ENCODE measurements at places on chromosomes 1 and 21. TPM values are rescaled to one million over a fixed set of nuclear protein-coding genes. Genes with fewer than 3 reads are reported as not detected.
A peak's percentile ranks its signal among the peaks of the same experiment; 100 is the strongest.

PROK1 gene
- polyA plus RNA-seq, result not detected

DCST2 gene
- polyA plus RNA-seq, result 0.29 TPM

H6PD gene
- 24.5 TPM for polyA plus RNA-seq

OR14K1 gene
- not detected for polyA plus RNA-seq

SPTA1 gene
- polyA plus RNA-seq, result 0.11 TPM

HSD3B2 gene
- polyA plus RNA-seq, result not detected

FCGR2B gene
- not detected for polyA plus RNA-seq

OR2W3 gene
- not detected for polyA plus RNA-seq

RUNX1 gene
- 5.1 TPM for polyA plus RNA-seq

- H3K4me1 ChIP-seq, result no peaks in the 10 kb centered on the region
- H3K4me3 ChIP-seq, result no peak overlapping the region
- no peaks in the 10 kb centered on the region for H3K27me3 ChIP-seq
- no peak for DNase-seq
- no peak overlapping the region for H3K27ac ChIP-seq
Measured at GRCh38 chr1:3821447-3821846, 25.1 kb upstream of the LRRC47 start.

DNA sequence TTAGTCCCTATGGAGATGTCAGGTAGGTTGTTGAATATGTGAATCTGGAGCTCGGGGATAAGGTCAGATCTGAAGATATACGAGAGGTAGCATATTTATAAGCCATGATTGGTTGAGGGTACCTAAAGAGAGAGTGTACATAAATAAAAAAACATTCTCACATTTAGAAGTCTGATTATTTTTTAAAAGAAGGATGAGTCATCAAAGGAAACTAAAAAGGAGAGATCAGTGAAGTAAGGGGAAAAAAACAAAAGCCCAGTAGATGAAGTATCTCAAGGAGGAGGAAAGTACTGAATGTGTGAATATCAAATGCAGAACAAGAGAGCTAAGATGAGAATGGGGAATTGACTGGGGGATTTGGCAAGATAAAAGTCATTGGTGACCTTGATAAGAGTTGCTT, 15.7 kb upstream of the ANGPTL1 start:
- H3K4me3 ChIP-seq, result no peak overlapping the region
- no peaks in the 10 kb centered on the region for H3K4me1 ChIP-seq
- H3K27ac ChIP-seq, result no peak overlapping the region
- no peaks in the 10 kb centered on the region for H3K27me3 ChIP-seq
- no peaks in the 10 kb centered on the region for H3K36me3 ChIP-seq

- no peak overlapping the region for H3K27ac ChIP-seq
- H3K36me3 ChIP-seq, result no peaks in the 10 kb centered on the region
- no peak for DNase-seq
- no peaks in the 10 kb centered on the region for H3K4me1 ChIP-seq
Measured at GRCh38 chr1:53087332-53088285, 25.6 kb downstream of the PODN start.

DNA sequence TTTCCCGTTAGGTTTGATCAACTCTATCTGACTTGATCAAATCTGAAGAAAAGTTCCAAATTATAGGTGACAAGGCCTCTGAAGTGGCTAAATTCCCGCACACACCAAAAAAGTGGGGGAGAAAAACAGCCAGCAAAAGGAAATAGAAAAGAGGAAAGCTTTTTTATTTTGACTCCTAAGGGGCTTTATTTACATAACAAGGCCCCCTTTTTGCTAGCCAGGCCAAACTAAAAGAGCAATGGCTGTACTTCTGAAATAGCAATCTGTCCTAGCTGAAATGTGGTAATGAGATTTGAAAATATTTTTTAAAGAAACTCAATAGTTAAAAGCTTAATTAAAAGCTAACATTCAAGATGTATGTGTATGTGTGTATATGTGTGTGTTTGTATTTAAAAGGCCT, 311.5 kb upstream of the POGK start:
- H3K4me3 ChIP-seq, result no peak overlapping the region
- H3K36me3 ChIP-seq, result no peaks in the 10 kb centered on the region
- no peak for DNase-seq
- no peaks in the 10 kb centered on the region for H3K27me3 ChIP-seq
- H3K27ac ChIP-seq, result no peak overlapping the region

- peaks cover 3% of the 10 kb centered on the region for H3K4me1 ChIP-seq
- no peaks in the 10 kb centered on the region for H3K36me3 ChIP-seq
- H3K27me3 ChIP-seq, result peaks cover 2% of the 10 kb centered on the region
- no peak overlapping the region for H3K4me3 ChIP-seq
Measured at GRCh38 chr1:43270421-43271095, 775 bp downstream of the TMEM125 start.

GRCh38 chr1:219062161-219062560, 111.5 kb upstream of the LYPLAL1 start:
- H3K27ac ChIP-seq, result no peak overlapping the region
- no peak for DNase-seq
- H3K27me3 ChIP-seq, result no peaks in the 10 kb centered on the region
- no peak overlapping the region for H3K4me3 ChIP-seq
- H3K4me1 ChIP-seq, result no peaks in the 10 kb centered on the region

DNA sequence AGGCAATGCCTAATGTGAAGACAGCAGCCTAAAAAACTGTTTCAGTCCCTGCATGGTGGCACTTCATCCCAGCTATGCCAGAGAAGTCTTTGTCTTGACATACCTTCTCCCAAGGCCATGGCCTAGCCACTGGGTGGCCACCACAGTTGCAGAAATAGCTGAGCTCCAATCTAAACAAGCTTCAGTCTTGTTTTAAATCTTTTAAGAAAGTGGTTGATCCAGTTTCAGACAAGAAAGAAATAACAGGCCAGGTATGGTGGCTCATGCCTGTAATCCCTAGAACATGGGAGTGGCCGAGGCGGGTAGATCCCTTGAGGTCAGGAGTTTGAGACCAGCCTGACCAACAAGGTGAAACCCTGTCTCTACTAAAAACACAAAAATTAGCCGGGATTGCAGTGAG, 600.0 kb upstream of the PLXNA2 start:
- H3K27me3 ChIP-seq, result no peaks in the 10 kb centered on the region
- no peaks in the 10 kb centered on the region for H3K4me1 ChIP-seq
- no peak overlapping the region for H3K27ac ChIP-seq
- no peak for DNase-seq
- no peak overlapping the region for H3K4me3 ChIP-seq

DNA sequence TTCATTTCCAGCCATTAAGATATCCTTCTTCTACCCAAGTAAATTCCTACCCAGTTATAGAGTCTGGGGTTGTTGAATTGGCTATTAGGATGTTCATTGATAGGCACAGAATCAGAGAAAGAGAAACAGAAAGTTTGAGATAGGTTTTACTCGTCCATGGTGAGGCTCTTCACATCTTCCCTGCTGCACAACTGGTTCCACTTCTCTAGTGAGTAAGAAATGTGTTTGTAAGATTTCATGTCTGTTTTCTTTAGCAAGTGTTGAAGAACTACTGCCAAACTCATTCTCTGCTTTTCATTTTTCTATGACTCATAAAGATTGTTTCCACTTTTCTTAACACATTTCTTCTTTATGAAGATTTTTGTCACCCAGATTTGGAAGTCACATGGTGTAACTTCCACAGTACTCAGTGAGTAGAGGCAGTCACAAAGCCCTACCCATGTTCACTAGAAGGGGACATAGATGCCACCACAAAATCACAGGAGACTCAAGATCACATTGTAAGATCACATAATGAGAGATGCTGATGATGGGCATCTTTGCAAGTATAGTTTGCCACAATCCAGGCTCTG, 152.3 kb downstream of the SNX7 start:
- no peaks in the 10 kb centered on the region for H3K36me3 ChIP-seq
- H3K4me3 ChIP-seq, result no peak overlapping the region
- H3K27ac ChIP-seq, result no peak overlapping the region
- no peak for DNase-seq

- H3K27me3 ChIP-seq, result no peaks in the 10 kb centered on the region
- no peak overlapping the region for H3K27ac ChIP-seq
- DNase-seq, result no peak
- H3K4me3 ChIP-seq, result no peak overlapping the region
Measured at GRCh38 chr1:110356379-110356778, 17.2 kb downstream of the RBM15 start.

- peaks cover 2% of the 10 kb centered on the region for H3K27me3 ChIP-seq
- peaks cover 15% of the 10 kb centered on the region for H3K4me1 ChIP-seq
- H3K27ac ChIP-seq, result peak overlapping the region; percentile 16
- DNase-seq, result peak; percentile 95
- H3K4me3 ChIP-seq, result no peak overlapping the region
Measured at GRCh38 chr1:111592389-111593361, 26.9 kb upstream of the RAP1A start.

DNA sequence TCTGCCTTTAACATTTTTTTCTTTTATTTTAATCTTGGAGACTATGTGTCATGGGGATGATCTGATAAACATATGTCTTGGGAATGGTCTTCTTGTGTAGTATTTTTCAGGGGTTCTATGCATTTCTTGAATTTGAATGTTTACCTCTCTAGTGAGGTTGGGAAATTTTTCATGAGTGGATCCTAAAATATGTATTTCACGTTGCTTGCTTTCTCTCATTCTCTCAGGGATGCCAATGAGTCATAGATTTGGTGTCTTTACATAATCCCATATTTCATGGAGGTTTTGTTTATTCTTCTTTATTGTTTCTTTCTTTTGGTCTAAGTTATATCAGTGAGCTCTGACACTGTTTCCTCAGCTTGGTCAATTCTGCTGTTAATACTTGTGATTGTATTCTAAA, 1237.2 kb downstream of the PLA2G4A start:
- no peaks in the 10 kb centered on the region for H3K36me3 ChIP-seq
- no peak for DNase-seq
- no peaks in the 10 kb centered on the region for H3K4me1 ChIP-seq
- H3K27me3 ChIP-seq, result no peaks in the 10 kb centered on the region
- no peak overlapping the region for H3K4me3 ChIP-seq

DNA sequence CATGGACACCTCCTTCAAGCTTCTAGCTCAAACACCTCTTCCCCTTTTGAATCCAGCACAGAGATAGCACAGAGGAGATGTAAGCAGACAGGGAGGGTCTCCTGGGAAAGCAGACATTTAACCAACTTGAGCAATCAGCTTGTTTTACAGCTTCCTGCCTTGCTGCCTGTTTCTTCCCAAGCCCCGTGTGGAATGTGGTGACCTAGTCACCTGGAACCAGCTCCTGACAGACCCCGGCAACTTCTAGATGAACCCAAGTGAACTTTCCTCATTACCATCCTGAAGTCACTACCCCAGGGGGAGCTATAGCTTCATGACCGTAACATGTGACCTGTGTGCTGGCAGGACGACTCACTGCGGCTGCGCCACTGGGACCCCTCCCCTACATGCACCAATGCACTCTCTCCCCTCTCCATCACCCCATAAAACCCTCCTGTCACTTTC, 24.1 kb upstream of the TTF2 start:
- H3K4me3 ChIP-seq, result no peak overlapping the region
- H3K27me3 ChIP-seq, result peaks cover 2% of the 10 kb centered on the region
- H3K27ac ChIP-seq, result no peak overlapping the region
- no peak for DNase-seq
- no peaks in the 10 kb centered on the region for H3K36me3 ChIP-seq
- peaks cover 4% of the 10 kb centered on the region for H3K4me1 ChIP-seq

DNA sequence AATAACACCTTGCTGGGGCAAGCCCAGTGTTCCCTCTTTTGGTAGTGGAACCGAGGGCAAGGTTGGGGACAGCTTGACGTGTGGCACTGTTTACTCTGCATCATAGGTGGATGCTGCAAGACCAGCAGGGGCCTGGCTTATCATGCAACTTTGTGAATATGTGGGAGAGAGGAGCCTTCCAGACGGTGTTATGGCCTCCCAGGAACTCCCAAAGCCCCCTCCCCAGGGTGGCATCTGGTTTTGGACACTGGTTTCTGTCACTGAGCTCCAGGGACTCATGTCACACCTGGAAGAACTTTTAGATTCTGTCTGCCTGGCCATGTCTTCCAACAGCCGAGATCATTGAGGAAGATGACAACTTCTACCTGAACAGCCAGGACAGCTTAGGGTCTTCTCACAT, 1.4 kb upstream of the TLR5 start:
- no peak for DNase-seq
- H3K4me1 ChIP-seq, result peaks cover 4% of the 10 kb centered on the region
- H3K4me3 ChIP-seq, result no peak overlapping the region
- H3K36me3 ChIP-seq, result no peaks in the 10 kb centered on the region
- H3K27me3 ChIP-seq, result peaks cover 3% of the 10 kb centered on the region

DNA sequence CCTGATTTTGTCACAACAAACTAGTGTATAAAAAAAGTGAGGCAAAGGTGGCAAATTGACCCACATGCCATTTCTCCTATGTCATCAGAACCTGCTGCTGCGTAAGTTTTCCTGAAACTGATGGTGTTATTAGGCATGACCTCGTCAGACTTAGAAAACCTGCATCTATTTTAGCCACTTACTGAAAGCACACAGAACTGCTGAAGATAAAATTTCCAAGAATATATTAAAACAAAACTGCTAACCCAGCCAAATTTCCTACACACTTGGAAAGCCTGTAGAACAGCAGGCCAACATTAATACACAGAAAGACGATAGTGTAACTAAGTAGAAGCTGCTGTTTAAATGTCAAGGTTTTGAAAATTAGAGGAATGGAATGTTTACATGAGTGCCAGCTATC, 674.5 kb upstream of the CXADR start:
- no peak overlapping the region for H3K4me3 ChIP-seq
- no peaks in the 10 kb centered on the region for H3K4me1 ChIP-seq
- no peak overlapping the region for H3K27ac ChIP-seq
- H3K27me3 ChIP-seq, result no peaks in the 10 kb centered on the region

DNA sequence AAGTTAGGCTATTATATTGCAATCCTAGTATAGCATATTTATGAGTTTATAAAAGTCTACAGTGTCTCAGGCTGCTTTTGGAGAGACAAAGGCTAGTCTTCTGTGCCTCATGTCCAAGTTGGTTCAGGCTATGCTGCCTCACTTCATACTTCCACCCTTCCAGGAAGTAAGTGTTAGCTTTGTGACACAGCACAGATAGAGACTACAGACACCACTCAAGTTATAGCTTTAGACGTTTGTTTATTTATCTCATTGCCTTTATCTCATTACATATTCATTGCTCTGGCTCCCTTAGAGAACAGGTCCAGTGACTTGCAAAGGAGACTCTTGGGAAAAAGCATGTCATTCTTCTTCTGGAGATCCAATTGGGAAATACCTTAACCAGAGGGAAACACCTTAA, 22.6 kb upstream of the GBP4 start:
- no peaks in the 10 kb centered on the region for H3K36me3 ChIP-seq
- no peaks in the 10 kb centered on the region for H3K4me1 ChIP-seq
- no peak for DNase-seq
- H3K27me3 ChIP-seq, result no peaks in the 10 kb centered on the region
- no peak overlapping the region for H3K27ac ChIP-seq
- H3K4me3 ChIP-seq, result no peak overlapping the region

- no peak overlapping the region for H3K4me3 ChIP-seq
- H3K27me3 ChIP-seq, result no peaks in the 10 kb centered on the region
- no peaks in the 10 kb centered on the region for H3K36me3 ChIP-seq
Measured at GRCh38 chr1:185073725-185074124, 28.4 kb downstream of the RNF2 start.

GRCh38 chr1:161427733-161428516, 60.2 kb upstream of the CFAP126 start:
- no peaks in the 10 kb centered on the region for H3K36me3 ChIP-seq
- DNase-seq, result peak; percentile 25
- H3K27me3 ChIP-seq, result peaks cover 13% of the 10 kb centered on the region
- no peak overlapping the region for H3K4me3 ChIP-seq
- H3K4me1 ChIP-seq, result peaks cover 3% of the 10 kb centered on the region
- no peak overlapping the region for H3K27ac ChIP-seq

- H3K4me3 ChIP-seq, result no peak overlapping the region
- no peaks in the 10 kb centered on the region for H3K27me3 ChIP-seq
- no peaks in the 10 kb centered on the region for H3K4me1 ChIP-seq
Measured at GRCh38 chr1:184617433-184618029, 137.1 kb downstream of the EDEM3 start.
